NCI-H1436 treated with DMSO at 0.1 percent for 48 hours (cell line): ENCODE measurements at places on chromosomes 5 and 9.

DNA sequence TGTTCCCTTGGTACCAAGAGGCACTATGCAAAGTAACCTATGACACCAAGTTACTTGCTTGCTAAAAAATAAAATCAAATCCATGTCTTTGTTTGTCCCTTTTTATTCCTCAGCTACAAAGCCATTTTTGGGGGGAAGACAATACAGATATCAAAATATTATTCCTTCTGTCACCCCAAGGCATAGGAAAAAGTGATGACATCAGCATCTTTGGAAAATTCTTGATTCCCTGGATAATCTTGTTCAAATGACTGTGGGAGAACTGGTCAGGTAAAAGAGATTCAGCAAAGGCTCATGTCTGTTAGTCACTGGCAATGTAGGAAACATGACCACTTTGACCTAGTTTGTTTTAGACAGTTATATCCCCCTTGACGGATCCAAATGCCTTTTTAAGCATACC, 373.1 kb downstream of the MAT2B start:
- no peak for DNase-seq

GRCh38 chr5:155689406-155689805, 637.6 kb upstream of the SGCD start:
- peak; percentile 21 for DNase-seq

GRCh38 chr5:113253037-113253436, 181.8 kb downstream of the TSSK1B start:
- no peak for DNase-seq

- no peak for DNase-seq
These were observed 72.2 kb upstream of the ADAMTS19 start for GRCh38 chr5:129387944-129388343.

DNA sequence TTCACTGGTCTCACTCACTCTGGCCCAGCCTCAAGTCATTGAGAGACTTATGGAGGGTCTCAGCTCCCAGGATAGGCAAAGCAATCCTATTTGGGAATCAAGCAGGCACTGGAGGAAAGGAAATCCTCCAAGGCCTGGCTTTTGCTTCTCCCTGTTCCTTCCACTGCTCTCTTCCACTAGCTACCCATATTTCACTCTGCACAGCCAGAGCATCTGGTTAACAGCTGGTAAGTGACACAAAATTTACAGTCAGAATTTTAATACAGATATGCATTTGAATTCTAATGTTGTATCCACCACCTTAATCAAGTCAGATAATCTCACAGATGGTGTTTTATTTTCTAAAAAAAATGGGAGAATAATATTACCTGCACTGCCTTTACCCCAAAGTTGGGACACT, 868 bp upstream of the C1QTNF2 start:
- no peak for DNase-seq

- no peak for DNase-seq
These were observed 6.1 kb downstream of the CYSTM1 start for GRCh38 chr5:140181002-140181483.

- DNase-seq = no peak
These were observed 190.7 kb upstream of the TAS2R1 start for GRCh38 chr5:9820691-9821449.

DNA sequence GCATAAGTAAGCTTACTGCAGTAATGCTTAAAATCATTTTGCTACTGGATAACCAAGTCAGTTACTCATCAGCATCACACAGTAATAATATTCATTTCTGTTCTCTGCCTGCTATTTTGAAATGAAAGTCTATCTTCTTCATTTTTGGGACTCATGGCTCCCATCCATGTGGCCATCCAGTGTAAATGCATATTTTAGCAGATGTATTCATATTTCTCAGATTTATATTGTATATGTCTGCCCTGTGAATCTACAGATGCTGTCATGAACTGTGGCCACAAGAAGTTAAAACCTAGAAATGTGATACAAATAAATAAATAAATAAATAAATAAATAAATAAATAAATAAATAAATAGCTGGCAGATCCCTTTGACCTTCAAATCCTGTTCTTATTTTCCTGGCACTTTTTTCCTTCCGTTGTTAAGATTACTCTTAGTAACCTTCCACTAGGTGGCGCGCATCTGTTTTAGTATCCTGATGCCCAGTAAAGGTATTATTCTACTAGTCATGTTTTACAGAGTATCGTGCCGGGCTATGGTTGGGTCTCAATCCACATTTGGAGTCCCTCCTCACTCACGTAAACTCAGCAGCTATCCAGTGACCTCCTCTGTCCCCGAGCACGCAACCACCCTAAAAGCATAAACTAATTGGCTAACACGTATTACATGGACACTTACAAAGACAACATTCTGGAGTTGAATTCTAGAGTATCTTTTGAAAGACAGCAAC, 79.2 kb upstream of the IL7R start:
- peak; percentile 8 for DNase-seq

DNA sequence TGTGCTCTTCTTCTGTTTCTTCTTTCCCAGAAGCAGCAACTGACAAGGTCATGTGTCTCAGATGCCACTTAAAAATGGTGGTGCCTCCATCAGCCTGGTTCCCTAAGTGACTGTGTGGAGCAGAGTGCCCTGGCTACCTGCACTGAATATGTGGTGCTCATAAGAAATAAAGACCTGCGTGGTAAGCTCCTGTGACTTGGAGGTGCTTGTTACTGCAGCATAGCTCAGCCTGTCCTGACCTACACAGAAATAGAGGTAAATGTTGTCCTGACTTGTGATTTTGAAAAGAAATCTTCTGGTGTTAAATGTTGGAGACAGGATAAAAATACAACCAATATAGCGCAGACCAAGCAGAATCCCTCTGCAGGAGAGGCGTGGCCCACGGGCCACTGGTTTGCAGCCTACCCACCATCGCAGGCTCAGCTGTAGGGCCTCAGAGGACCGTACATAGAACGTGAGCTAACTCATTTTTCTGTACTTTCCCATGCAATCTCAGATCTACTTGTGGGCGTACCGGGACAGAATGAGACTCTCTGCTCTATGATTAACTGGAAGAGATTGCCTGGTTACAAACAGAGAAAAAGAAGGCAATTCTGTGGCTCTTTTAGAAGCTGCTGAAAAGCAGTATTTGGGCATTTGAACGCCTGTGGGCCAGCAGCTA, 79.4 kb upstream of the UNC5A start:
- no peak for DNase-seq

DNA sequence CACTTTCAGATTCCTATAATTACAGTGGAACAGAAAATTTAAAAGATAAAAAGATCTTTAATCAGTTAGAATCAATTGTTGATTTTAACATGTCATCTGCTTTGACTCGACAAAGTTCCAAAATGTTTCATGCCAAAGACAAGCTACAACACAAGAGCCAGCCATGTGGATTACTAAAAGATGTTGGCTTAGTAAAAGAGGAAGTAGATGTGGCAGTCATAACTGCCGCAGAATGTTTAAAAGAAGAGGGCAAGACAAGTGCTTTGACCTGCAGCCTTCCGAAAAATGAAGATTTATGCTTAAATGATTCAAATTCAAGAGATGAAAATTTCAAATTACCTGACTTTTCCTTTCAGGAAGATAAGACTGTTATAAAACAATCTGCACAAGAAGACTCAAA, 29.5 kb downstream of the ZFYVE16 start:
- DNase-seq = no peak

- no peak for DNase-seq
These were observed 17.7 kb downstream of the NINJ1 start for GRCh38 chr9:93116072-93116961.

- DNase-seq = no peak
These were observed 120.0 kb downstream of the HMHB1 start for GRCh38 chr5:143931986-143932385.

GRCh38 chr5:171592736-171593135, 173.3 kb downstream of the FGF18 start:
- DNase-seq = no peak

DNA sequence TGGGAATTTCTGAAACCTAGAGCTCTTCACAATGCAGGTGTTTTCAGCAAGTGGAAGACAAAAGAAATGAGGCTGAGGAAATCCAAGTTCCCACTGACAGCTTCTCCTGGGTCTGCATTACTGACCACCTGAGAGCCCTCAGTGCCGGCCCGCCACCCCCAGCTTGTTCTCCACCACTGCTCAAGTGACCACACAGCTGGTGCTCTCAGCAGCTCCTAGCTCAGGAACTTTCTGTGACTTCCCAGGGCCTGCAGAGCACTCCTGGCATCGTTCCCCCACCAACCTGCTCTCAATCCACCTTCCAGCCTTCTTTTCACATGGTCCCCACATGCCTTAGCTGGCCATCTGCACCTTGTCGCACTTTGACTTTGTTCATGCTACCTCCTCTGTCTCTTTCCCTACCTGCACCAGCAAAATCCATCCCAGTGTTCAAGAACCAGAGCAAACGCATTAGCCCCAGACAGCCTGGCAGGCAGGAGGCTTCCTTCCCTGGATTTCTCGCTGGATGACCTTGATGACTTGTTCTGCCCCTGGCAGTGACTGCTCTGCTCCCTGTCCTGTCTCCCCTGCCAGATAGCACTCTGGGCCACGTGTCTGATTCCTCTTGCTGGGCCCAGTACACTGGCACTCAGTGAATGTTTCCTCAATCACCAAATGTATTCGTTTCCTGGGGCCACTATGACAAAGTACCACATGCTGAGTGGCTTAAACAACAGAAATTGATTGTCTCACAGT, 35.1 kb upstream of the NANS start:
- no peak for DNase-seq

DNA sequence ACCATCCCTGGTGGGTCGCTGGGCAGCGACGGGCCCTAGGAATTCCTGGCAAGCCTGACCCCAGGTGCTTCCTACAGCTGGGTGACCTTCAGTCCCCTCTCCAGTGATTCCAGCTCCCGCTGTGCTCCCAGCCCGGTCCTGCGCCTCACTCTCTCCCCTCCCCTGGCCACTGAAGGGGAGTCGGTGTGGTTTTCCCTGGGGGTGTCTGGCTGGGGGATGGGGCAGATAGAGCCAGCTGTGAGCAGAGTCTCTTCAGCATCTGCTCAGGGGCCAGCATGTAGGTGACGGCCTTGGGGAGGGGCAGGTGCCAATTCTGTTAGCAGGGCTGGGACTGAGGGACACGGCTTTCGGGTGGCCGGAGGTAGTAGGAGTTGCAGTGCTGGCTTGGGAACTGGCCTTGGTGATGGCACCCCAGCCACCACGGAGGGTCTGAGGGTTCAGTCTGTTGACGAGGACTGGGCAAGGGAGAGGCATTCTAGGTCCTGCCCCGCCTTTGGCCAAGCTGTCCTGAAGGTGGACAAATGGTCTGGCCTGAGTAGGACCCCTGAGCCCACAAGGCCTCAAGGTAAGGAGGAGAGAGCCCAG, 3.2 kb downstream of the GPSM1 start:
- DNase-seq = no peak

DNA sequence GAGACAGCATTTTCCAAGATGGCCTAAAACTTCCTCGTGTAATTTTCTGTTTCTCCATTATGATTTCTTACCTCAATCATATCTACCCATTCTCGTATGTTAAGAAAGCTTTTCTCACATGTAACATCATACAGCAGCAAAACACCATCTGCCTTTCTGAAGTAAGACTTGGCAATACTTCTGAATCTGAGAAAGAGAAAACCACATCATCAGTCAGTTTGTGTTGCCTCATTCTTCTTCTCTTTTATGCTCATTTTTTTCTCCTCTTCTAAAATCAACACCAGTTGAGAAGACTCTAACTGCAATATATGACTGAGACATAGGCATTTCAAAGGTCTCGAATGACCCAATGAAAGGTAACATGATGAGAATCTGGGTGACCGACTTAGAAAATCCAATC, 66.0 kb downstream of the RASEF start:
- no peak for DNase-seq

DNA sequence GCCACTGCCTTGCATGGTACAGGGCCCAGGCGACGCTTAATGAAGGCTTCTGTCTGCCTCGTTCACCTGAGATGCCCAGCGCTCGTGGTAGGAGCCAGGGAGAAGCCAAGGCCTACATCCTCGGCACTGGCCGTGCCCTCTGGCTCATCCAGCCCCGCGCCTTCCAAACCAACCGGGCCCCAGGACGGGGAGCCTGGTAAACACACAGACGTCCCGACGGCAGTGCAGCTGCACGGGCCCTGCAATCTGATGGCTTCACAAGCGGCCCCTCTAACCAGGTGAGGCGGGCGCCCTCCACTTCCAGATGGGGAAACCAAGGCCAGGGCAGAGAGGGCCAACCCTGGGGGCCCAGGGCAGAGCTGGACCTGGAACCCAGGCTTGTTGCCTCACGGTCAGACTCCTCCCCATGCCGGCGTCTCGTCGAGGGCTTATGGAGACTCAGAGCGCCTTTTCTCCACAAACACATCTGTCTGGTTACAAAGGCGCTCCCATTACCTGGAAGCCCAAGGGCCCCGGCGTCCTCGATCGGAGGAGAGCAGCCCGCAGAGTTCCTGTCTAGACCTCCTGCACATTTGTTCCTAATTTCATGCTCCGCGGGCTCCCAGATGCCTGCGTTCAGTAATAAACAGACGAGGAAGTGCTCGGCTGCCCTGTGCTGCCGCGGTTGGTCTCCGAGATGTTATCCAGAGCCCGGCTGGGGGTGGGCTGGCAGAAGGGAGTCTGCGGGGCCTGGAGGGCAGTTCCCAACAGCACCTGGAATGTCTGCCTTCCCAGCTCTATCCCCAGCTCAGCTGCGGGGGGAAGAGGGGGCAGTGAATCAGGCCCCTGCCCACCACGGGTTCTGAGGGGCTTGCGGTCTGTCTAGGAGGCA, 23.5 kb downstream of the FAM163B start:
- DNase-seq = no peak

- no peak for DNase-seq
These were observed 27.3 kb downstream of the SARDH start for GRCh38 chr9:133710661-133711427.

GRCh38 chr9:131610231-131610761, 65.0 kb downstream of the PRRT1B start:
- no peak for DNase-seq

GRCh38 chr5:158435161-158435616, 576.2 kb upstream of the CLINT1 start:
- DNase-seq = no peak

DNA sequence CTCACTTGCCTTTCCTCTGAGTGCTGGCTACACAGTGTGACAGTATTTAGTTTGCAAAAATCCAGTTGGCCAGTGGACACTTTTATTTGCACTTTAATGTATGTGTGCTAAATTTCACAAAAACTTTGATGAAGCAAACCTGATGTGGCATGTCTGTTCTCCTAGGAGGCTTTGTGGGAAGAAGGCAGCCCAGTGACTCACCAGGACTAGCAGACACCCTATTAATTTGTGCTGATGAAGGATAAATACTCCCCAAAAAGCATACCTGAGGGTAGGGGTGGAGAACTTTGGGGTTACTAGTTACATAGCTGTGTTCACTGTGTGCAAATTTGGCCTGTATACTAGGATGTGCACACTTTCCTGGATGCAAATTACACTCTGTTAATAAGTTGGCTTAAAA, 39.3 kb upstream of the IPPK start:
- DNase-seq = no peak
